ENCODE measurements at places on chromosomes 1 and 21. TPM values are rescaled to one million over a fixed set of nuclear protein-coding genes. Genes with fewer than 3 reads are reported as not detected.

The MACF1 gene
- 592 TPM for total RNA-seq

The FNDC5 gene
- total RNA-seq: 71.1 TPM

The CXADR gene
- total RNA-seq: 29.9 TPM

The SEC16B gene
- total RNA-seq: 12.6 TPM

The GPR52 gene
- total RNA-seq: 4.1 TPM

The CYP4A22 gene
- not detected for total RNA-seq

The CLEC20A gene
- total RNA-seq: not detected

The PDC gene
- not detected for total RNA-seq

The SLC45A3 gene
- total RNA-seq: 2.3 TPM

The SLC25A34 gene
- 1.6 TPM for total RNA-seq

The SHE gene
- 14.6 TPM for total RNA-seq

GRCh38 chr1:41487126-41488039 lies 2.9 kb upstream of the EDN2 start:
- no peak for DNase-seq

- no peak for DNase-seq
Measured at GRCh38 chr1:19877821-19878636, 4.2 kb upstream of the OTUD3 start.

GRCh38 chr1:230573658-230574057 lies 68.6 kb upstream of the COG2 start:
- DNase-seq: no peak

GRCh38 chr1:59484096-59484495 lies 187.2 kb downstream of the FGGY start:
- DNase-seq: peak; percentile 61

DNA sequence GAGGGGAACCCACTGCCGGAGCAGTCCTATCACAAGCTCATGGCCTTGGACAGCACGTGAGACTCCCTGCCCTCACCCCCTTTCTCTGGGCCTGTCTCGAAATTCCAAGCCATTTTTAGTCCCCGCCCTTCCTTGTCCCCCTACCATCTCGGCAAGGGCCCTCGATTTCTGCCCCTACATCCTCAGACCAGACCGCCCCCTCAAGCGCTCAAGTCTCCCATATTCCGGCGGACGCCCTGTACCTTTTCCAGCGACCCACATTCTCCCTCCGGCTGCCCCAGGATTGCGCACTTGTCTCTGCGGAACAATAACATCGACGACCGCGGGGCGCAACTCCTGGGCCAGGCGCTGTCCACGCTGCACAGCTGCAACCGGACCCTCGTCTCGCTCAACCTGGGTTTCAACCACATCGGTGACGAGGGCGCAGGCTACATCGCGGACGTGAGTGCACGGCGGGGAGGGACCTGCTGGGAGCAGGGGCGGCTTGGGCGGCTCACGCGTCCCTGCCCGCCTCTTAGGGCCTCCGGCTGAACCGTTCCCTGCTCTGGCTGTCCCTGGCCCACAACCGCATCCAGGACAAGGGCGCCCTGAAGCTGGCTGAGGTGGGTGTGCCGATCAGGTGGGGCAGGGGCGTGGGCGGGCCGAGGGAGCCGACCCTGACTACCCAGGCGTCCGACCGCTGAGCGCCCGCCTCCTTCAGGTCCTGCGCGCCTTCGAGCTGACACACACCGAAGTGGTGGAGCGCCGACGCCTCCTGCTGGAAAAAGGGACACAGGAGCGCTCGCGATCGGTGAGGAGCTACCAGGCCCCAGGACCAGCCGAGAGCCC lies 7.0 kb downstream of the LRRC71 start:
- peak; percentile 49 for DNase-seq

DNA sequence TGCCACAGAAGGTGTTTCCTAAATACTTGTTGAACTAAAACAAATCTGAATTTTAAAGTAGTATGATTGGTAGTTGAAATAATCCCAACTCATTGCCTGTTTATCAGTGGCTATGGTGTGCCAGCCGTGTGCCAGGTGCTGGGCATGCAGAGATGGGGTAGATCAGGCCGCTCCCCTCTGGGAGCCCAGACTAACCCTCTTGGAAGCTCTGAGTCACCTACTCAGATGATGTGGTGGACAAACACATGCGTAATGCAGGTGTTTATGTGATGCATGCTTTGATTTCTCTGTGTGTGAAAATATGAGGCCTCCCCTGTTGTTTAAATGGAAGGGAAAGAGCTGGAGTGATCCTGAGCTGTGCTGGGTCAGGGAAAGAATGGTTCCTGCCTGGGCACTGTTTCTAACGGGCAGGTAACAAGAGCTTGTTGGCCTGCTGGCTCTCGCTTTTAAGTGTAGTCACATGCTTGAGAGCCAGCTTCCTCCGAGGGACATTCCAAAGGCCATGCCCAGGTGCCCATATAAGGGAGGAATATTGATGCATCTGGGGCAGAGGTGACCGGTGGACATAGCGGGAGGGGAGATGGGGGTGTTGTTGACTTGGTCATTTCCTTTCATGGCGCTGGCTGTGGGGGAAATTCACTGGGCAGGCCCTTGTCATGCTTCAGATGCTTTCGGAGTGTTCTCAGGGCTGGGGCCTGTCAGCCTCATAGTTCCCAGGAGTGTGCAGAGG lies 10.2 kb downstream of the MFN2 start:
- DNase-seq: peak; percentile 31

DNA sequence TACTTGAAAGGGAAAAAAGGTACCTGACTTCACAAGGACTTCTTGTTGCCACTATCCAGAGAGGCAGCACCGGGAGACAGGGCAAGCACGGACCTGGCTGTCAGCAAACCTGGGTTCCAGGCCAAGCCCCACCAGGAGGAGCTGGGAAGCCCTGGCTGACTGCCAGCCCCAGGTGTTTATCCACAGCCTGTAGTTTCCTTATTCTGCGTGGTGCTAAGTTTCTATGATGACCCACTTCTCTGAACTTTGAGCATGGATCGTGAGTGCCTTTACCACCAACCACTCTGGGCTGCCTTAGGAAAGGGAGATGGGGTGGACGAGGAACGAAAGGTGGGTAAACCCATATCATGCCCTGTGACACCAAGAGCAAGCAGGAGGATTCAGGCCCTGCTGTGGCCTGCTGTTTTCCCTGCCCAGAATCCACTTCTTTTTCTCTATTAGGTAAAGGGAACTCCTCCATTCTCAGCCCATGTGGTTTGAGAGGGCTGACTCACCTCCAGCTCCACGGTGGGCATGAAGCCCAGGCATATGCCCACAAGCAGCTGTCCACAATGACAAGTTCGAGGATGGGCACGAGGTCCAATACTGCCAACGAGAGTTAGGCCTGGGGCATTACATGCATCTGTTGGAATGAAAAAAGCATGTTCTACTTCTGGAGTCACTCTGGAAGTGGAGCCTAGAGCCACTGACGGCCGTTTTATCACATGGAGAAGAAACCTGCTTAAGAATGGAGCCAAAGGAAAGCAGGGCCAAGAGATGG lies 20.3 kb downstream of the TSPAN2 start:
- peak; percentile 51 for DNase-seq

DNA sequence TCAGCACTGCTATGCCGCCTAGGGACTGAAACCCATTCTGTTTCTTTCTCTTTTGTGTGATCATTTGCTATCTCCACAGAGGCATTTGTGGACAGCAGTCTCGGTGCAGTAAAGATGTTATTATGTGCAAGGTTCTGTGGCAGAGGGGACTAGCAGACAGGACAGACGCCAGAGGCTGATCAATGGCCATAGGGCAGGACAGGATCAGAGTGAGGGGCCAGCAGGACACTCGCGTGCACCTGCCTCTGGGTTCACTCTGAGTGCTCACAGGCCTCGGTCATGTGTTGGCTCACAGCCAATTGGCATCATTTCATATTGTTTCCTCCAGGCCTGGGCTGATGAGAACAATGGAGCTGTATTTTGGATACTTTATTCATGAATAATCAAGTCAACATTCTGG lies 212.6 kb downstream of the TGFB2 start:
- no peak for DNase-seq

- DNase-seq: no peak
Measured at GRCh38 chr1:163509114-163509513, 187.4 kb downstream of the NUF2 start.

GRCh38 chr1:210340311-210340710 lies 11.6 kb downstream of the HHAT start:
- DNase-seq: no peak

GRCh38 chr1:61670016-61670415 lies 54.9 kb downstream of the TM2D1 start:
- DNase-seq: no peak

DNA sequence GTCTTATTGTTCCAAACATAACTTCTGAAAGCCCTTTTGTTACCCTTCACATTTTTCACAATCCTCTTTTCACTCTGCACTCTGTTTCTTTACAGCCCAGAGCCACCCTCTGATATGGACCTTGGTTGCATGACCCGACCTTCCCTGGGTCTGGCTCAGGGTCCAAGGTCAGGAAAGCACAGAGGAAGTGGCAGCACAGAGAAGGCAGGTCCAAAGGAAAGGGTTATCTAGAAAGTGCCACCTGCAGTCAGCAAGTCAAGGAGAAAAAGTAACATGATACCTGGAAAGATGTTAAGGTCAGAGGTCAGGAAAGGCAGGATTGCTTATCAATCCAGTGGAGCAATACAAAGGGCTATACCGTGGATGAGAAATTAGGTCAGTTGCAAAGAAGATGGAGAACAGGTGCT lies 18.4 kb downstream of the BCAR3 start:
- DNase-seq: no peak

GRCh38 chr1:82695443-82695842 lies 894.7 kb downstream of the ADGRL2 start:
- no peak for DNase-seq

DNA sequence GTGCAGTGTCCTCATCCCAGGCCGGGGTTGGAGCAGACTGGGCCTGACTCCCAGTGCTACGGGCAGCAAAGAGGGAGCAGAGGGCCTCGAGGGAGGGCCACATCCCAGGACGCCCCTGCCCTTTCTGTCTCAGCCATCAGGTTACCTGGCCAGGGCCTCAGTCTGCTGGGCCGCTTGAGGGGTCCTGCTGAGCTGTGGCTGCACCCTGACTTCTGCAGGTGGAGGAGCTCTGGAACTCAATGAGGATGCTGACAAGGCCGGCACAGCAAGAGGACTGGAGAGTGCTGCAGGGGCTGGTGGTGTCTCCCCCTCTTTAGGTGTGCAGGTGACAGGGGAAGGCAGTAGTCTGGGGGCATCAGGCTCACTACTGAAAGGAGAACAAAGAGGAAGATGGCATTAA lies 3.3 kb downstream of the ZNF692 start:
- DNase-seq: no peak

DNA sequence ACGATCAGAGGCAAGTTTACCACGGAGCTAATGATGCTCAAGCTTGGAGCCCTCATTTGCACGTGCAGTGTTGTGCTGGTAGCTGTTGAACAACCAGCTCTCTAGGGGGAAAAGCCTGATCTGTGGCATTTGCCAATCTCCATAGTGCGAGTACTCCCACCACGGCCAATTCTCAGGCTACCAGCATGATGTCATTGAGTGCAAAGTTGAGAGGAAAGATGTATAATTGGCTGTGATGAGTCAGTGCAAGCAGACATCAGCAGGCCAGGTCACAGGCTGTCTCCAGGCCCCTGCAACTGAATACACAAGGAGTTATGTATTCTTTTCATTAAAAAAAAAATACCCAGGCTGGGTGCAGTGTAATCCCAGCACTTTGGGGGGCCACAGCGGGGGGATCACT lies 233.1 kb upstream of the VAMP3 start:
- DNase-seq: no peak

GRCh38 chr21:33686386-33686785 lies 44.1 kb downstream of the ITSN1 start:
- no peak for DNase-seq

GRCh38 chr21:31866077-31866511 lies 6.7 kb upstream of the HUNK start:
- peak; percentile 82 for DNase-seq
